ENCODE measurements at places on chromosomes 5 and 9. TPM values are rescaled to one million over a fixed set of nuclear protein-coding genes. Genes with fewer than 3 reads are reported as not detected.

The TMEM171 gene
- polyA plus RNA-seq: 6.3 TPM

DNA sequence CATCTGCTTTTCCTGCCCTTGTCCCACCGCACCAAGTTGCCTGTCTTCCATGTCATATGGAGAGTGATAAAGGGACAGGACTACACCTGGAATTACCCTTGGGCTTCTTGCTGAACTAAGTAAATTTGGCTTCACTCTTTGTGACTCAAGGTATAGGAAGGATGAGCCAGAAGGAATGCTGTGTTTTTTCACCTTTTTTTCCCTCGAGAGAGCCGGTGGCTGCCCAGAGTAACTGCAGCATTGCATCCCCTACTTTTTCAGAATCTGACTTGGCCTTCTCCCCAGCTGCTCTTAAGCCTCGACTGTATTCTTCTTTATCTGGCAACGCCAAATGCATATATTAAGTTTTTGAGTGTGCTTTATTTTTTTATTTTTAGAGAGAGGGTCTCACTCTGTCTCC lies 38.4 kb downstream of the RCL1 start:
- no peak for DNase-seq

GRCh38 chr5:132355140-132355765 lies 14.3 kb upstream of the SLC22A5 start:
- no peak for DNase-seq

The SPINK1 gene
- 26.3 TPM for polyA plus RNA-seq

The PCDHGA2 gene
- 7.4 TPM for polyA plus RNA-seq

- no peak for DNase-seq
Observed at GRCh38 chr5:96819806-96820205, 12.1 kb upstream of the ERAP1 start.

GRCh38 chr5:146307796-146308195 lies 30.8 kb upstream of the POU4F3 start:
- DNase-seq: no peak

DNA sequence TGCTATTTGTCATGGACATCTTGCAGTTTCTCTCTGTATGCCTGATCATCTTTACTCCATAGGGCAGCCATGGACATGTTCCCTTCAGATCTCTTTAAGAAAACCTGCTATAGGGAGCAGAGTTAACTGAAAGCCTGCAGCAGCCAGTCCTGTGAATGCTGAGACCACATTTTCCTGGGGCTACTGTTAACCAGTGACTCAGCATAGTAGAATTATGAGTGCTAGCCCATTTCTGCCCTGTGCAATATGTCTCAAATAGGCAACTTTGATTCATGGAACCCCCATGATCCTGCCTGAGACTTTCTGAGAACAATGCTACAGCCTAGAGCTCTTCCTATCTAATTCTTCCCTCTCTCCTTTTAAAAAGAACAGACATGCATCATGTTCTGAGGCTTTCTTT lies 624.2 kb downstream of the CHSY3 start:
- no peak for DNase-seq

GRCh38 chr5:92885950-92886349 lies 695.1 kb downstream of the NR2F1-AS1 start:
- DNase-seq: no peak

DNA sequence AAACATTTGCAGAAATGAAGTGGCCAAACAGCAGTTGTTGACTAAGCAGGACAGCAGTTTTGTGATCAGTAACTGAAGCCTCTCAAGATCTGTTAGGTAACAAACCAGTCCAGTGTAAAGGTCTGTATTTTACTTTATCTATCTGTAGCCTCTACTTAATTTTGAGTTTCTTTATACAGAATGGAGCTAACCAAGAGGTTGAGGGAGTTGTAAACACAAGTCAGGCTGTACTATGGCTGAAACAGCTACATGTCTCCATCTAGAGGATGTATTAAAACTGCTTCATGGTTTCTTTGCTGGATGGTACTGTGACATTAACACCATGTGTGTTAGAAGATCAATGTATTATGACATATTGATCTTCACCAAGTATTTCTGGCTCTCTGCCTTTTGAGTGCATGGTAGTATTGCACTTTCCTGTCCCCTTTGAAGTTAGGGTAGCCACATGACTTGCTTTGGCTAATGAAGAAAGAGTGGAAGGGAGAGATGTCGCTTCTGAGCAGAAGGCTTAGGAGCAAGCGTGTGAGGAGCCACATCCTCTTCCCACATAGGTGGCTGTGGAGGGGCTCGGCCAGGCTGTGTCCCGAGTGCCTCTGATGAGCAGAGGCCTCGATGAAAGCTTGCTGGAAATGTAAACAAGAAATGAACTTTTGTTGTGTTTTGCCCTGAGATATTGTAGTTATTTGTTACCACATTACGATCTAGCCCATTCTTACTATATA lies 105.6 kb upstream of the PCA3 start:
- DNase-seq: peak; percentile 23

GRCh38 chr5:75055727-75056144 lies 3.4 kb upstream of the GCNT4 start:
- DNase-seq: no peak

The HRH2 gene
- polyA plus RNA-seq: 2.5 TPM

The FCN2 gene
- polyA plus RNA-seq: 0.66 TPM

DNA sequence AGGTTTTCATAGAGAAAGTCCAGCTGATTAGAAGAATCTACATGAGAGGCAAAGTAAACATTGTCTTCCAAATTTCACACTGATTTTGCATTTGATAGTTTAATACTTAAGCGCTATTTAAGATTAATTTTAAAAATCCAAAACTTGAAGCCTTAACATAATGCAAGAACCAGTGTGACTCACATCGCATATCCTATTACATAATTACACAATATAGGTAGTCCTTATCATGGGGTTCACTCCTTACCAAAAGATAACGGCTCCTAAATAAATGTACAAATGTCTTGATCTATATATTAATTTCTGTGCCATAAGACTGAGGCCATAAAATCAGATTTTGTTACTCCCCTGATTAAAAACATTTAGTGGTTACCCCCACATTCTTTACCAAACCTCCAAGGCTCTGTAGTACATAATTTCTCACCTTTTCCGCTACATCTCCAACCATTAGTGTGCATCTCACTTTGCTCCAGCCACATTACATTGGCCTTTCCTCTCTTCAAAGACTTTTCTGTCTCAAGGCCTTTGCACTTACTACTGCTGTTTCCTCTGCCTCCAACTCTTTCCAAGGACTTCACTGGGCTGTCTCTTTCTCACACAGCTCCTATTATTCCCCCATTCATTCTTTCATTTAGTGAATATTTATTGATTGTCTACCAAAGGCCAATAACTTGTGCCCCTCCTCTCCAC lies 1.0 kb downstream of the RIOK2 start:
- DNase-seq: no peak

DNA sequence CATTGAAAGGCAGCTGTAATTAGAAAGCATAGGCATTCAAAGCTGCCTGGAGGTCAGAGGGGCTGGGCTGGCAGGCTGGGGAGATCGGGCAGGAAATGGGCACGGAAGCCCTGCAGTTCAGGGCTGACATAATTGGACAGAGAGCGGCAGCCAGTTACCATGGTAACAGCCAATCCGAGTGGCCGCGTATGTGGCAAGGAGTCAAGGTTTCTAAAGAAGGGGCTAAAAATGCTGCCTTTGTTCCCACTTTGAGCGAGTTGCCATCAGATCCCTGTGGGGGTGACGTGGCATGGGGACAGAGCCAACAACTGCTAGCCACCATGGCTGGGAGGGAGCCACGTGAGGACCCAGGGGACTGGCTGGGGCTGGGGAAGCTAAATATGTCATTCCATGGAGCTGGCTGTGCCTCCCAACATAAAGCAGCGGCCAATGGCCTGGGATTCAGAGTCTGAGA lies 44.7 kb upstream of the NDFIP1 start:
- DNase-seq: peak; percentile 36

The CDH18 gene
- polyA plus RNA-seq: 1.2 TPM

- no peak for DNase-seq
Observed at GRCh38 chr9:109417054-109417453, 81.1 kb downstream of the PTPN3 start.

DNA sequence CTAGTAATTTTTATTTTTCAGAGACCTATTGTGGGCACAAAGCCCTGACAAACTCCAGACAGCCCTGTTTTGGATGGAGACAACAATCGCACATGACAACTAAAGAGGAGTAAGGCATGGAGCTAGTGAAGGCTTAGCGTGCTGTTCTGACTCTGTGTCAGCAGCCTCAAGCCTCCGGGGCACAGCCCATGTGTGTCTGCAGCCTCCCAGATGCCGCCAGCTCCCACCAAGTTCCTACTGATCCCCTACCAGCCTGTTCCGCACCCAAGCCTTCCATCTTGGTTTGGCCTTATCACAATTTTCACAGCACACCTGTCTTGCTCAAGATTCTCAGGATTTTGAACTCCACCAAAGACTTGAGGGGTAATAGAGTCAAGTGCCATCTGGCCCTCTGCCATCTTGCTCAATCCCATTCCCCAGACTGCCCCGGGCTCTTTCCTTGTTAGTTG lies 70.3 kb upstream of the SH3PXD2B start:
- DNase-seq: no peak

The OTP gene
- not detected for polyA plus RNA-seq

The OR1Q1 gene
- not detected for polyA plus RNA-seq

GRCh38 chr9:37037503-37038301 lies 3.6 kb upstream of the PAX5 start:
- DNase-seq: no peak

The OR2S2 gene
- polyA plus RNA-seq: not detected

GRCh38 chr9:91818225-91818585 lies 131.8 kb downstream of the ROR2 start:
- no peak for DNase-seq

GRCh38 chr9:13718086-13718485 lies 438.6 kb upstream of the MPDZ start:
- DNase-seq: no peak

The ADGRD2 gene
- polyA plus RNA-seq: 0.35 TPM

The RMI1 gene
- 23.2 TPM for polyA plus RNA-seq

The TAF11L5 gene
- polyA plus RNA-seq: not detected

The LCN1 gene
- polyA plus RNA-seq: 0.22 TPM

DNA sequence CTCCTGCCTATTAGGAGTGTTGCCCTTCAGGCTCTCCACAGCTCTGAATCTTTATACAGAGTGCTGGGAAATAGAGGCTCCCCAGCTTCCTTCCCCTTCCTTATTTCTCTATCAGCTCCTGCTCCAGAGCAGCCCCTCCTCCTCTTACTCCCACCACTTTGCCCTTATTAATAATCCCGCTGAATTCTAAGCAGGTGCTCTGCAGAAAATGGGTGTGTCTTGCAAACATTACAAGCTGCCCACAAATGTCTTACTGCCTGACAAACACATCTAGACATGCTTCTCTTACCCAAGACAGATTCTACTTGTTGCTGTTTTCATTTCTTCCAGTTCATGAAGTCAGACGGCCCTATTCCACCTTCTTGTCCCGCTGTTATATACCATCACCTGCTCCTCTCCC lies 6.4 kb downstream of the PHF24 start:
- DNase-seq: no peak

DNA sequence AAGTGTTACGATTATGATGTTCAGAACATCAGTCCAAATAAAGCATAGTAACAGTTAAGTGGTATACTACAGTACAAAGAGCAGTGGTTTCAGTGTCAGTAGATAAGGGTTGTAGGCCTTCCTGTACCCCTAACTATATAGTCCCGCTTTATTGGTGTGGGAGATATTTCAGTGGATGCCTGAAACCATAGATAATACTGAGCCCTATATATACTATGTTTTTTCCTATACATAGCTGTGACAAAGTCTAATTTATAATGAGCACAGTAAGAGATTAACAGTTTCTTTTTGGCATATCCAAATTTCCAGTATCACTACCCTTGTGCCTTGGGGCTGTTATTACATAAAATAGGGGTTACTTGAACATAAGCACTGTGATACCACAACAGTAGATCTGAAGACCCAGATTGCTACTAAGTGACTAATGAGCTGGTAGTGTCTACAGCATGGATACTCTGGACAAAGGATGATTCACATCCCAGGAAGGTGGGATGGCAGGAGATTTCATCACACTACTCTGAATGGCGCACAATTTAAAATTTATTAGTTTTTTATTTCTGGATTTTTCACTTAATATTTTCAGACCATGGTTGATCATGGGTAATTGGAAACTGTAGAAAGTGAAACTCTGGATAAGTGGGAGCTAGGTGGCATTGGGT lies 119.3 kb downstream of the RPS23 start:
- DNase-seq: no peak

The GNG10 gene
- polyA plus RNA-seq: 54.7 TPM

DNA sequence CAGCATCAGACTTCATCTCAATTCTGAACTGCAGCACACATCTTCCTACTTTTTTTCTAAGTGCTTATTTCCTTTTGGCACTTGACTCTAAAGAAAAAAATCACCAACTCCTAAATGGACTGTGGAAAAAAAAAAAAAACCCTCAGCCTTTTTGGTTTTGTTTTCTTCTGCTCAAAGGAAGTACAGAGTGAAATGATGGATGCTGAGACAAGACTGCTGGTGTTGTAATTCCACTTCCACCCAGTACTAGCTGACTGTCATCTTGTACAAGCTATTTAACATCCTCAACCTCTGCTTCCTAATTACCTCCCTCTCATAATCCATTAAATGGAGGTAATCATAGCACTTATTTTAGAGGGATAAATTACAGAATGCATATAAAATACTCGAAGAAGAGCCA lies 171.5 kb upstream of the GNA14 start:
- DNase-seq: no peak

The FOXI1 gene
- polyA plus RNA-seq: 7.6 TPM

- DNase-seq: no peak
Observed at GRCh38 chr5:135246923-135247795, 151.9 kb downstream of the MACROH2A1 start.

DNA sequence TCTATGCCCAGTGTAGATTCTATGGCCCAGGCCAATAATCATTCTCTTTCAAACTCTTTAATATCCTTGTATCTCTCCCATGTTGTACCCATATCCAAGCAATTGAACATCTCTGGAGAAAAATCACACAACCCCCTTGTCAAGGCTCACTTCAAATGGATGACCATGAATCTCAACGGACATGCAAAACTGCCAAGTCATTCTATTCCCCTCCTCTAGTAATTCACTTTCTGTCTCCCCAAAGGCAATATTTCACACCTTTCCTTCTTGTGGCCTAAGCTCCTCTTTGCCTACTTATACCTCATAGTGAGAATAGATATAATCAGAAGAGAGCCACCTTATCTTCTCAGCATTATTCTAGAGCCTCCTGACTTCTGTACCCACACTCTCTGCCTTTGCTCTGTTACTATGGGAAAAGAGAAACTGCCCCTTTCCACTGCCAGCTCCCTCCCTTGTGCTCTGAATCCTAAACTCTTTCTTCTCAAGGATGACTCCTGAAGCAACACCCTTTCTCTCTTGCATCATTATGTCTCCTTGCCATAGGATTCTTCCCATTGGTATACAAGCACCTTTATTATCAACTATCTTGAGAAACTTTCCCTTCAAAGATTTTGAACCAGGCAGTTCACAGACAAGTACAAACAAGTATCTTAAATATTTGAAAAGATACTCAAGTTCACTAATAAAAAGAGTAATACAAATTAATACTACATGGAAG lies 66.1 kb downstream of the RPS23 start:
- no peak for DNase-seq
